ENCODE measurements at places on chromosomes 12 and 14.

- DNase-seq = no peak
Observed at GRCh38 chr12:40802656-40803055, 110.4 kb downstream of the CNTN1 start.

DNA sequence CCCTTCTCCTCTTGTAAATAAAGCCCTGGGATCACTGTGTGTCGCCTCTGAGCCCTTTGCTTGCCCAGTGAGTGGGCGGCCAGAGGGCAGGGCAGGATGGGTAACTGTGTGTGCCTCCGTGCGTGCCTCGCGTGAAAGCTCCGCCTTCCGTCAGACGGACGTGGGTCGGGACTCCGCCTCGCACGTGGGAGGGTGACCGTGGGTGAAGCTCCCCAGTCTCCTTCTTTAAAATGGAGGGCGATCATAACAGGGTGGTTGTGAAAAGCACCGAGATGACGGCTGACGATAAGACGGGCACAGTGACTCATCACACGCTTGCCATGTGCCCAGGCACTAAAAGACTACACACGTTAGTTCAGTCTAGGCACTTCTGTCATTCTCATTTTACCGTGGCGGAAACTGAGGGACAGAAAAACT lies 9.2 kb downstream of the PHB2 start:
- DNase-seq = peak; percentile 74

- DNase-seq = no peak
Observed at GRCh38 chr14:104467641-104468040, 111.9 kb upstream of the C14orf180 start.

DNA sequence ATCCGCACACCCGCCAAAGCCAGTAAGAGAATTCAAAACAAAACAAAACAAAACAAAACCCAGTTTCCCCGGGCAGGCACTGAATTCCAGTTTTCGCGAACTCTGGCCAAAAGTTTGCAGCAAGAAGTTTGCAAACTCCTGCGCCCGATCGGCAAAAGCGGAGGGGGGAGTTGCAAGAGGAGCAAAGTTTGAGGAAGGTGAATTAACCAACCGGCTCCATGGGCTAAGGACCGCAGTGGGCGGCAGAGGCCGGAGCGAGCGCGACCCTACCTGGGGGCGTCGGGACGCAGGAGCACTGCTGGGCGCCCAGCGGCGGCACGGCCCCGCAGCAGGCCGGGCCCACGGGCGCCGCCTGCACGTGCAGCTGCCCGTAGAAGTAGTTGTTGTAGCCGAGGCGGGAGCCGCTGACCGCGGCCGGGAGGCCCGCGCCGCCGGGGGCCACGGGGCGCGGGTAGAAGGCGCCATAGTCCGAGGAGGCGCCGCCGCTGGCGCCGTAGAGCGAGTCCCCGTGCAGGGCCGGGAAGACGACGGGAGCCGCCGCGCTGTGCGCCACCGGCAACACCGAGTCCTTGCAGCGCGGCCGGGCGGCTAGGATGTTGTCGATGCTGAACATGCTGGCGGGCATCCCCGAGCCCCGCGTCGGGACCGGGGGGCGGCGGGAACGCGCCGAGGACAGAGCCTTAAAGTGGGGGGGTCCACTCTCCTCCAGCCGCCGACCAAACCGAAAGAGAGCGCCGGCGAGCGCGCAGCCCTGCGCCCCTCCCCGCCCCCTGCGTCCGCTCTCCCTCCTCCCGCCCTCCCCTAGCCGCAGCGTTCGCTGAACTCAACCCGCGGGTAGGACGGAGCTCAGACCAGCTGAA lies at the start of gene GSC:
Gene GSC, minus strand, starts transcription at position 723 of the 860 bp plus-strand sequence. Its CDS starts 98 bp downstream, at position 625.
- peak; percentile 59 for DNase-seq

DNA sequence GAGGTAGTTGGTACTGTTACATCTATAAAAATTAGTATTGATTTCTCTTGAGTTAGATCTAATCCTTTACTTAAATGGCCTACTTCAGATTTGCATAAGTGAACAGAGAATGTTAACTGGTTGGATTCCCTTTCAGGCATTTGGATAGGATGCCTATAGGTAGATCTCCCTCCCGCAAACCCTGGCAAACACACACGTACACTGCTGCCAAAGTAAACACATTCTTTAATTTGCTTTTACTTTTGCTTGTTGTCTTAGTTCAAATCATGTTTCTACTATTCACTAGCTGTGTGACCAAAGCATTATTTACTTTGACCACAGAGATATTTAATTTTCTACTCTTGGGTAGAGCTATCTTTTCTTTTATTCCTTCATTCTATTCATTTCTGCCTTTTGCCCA lies 936.1 kb upstream of the FBXO33 start:
- DNase-seq = no peak

GRCh38 chr12:128004383-128004938 lies 262.5 kb upstream of the TMEM132C start:
- no peak for DNase-seq

DNA sequence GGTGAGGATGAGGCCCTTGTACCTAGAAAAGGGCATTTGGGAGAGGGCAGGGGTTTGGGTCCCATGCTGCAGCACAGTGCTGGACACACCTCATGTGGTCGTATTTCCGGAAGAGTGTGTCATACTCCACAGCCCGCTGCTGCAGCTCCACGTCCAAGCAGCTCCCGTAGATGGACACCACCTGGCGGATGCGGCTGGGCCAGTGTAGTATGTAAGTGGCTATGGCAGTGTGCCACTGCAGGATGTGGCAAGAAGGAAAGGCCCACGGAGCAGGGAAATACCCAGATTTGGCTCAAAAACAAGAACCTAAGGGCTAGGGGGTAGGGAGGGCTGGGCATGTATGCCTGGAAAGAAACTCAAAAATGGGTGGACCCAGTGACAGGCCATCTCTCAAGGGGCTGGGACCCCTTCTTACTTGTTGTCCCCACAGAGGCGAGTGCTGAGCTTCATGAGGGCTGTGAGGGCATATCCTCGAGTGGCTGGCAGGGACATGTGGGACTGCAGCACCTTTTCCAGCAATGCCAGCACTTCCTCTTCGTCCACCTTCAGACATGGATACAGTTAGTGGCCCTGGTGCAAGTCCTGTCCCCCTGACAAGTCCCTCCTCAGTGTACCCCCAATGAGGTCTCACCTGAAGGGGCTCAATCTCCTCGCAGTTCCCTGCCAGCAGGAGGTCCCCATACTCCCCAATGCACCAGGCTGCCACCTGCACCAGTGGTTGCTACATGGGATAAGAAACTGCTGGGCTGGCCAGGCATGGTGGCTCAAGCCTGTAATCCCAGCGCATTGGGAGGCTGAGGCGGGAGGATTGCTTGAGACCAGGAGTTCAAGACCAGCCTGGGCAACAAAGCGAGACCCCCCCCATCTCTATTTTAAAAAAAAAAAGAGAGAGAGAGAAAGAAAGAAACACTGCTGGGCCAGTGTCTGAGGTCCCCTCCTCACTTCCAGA lies 5.4 kb downstream of the AP1G2 start:
- no peak for DNase-seq

DNA sequence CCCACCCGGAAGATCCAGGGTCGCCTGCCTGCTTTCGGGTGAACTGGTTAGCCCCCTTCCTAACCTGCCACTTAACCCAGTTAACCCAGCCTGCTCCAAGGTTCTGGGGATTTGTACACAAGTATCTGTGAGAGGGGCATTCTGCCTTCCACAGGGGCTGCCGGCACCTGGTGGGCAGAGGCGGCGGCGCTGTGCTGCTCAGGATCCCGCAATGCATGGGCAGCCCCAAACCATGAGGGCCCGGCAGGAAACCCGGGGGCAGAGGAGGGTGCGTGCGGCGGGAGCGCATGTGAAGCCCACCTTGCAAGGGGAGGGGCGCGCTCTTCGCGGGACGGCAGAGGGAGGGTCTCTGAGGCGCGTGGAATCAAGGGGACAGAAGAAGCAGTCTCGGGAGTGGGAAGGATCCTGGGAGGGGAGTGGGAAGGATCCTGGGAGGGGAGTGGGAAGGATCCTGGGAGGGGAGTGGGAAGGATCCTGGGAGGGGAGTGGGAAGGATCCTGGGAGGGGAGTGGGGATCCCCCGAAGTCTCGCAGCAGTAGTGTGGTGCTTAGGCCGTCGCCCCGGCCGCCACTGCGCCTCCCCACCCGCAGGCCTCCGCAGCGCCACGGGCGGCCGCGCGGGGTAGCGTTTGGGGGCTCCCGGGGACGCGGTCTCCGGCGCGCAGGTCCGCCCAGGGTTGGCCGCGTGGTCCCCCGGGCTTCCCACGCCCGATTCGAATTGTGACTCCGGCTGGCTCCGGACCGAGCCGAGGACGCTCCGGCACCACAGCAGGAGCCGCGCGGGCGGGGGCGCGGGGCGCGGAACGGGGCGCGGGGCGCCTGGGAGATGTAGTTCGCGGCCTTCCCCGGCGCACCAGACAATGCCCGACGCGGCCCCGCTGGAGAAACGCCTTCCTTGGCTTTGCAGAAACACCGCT lies 4.9 kb upstream of the MTA1 start:
- DNase-seq = peak; percentile 91

DNA sequence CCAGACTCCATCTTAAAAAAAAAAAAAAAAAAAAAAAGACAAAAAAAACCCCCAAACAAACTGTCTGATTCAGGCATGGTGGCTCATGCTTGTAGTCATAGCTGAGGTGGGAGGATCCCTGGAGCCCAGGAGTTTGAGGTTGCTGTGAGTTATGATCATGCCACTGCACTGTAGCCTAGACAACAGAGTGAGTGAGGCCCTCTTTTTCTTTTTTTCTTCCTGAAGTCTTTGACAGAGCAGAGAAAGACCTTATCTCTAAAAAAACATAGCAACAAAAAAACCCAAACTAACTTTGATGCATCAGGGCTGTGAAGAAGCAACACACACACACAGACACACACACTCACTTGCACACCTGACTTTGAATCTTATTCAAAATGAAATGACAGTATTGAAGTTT lies 7.7 kb upstream of the AMN1 start:
- no peak for DNase-seq

- peak; percentile 70 for DNase-seq
Observed at GRCh38 chr12:13197526-13198143, 1.1 kb downstream of the EMP1 start.

- no peak for DNase-seq
Observed at GRCh38 chr12:10361622-10362021, 28.2 kb downstream of the KLRK1 start.

- no peak for DNase-seq
Observed at GRCh38 chr12:104710940-104711689, 247.0 kb downstream of the SLC41A2 start.

- DNase-seq = no peak
Observed at GRCh38 chr12:54398218-54398617, 13.7 kb upstream of the ZNF385A start.

DNA sequence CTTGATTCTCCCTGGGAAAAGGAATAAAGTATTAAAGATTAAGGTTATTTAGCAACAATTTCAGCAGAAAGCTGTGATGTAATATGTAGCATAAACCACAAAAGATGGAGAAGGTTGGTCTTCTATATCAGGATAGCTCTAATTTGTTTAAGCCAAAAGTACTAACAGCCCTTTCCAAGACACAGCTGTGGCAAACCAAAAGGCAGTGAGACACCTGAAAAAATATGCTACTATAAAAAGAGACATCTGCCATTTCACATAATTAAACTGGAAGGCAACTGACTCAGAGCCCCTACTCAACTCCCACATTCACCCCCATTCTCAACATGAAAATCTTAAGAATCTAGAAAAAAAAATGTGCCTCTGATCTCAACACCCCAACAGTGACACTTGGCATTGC lies 390.2 kb upstream of the PRICKLE1 start:
- DNase-seq = no peak

DNA sequence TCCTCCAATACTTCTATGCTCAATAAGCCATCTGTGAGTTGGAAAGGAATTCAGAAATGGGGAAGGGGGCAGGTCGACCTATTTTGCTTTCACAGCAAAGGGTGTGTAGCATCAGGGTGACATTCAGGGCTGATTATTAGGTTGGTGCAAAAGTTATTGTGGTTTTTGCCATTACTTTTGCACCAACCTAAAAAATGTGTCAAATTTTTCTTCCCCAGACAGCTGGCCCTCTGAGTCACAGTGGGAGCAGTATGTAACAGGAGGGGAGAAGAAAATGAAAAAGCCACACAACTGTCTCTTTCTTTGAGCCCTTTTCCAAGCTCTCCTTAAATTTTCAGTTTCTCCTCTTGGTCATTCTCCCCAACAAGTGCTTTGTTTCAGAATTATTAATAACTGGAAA lies 47.1 kb upstream of the GZMB start:
- DNase-seq = no peak

DNA sequence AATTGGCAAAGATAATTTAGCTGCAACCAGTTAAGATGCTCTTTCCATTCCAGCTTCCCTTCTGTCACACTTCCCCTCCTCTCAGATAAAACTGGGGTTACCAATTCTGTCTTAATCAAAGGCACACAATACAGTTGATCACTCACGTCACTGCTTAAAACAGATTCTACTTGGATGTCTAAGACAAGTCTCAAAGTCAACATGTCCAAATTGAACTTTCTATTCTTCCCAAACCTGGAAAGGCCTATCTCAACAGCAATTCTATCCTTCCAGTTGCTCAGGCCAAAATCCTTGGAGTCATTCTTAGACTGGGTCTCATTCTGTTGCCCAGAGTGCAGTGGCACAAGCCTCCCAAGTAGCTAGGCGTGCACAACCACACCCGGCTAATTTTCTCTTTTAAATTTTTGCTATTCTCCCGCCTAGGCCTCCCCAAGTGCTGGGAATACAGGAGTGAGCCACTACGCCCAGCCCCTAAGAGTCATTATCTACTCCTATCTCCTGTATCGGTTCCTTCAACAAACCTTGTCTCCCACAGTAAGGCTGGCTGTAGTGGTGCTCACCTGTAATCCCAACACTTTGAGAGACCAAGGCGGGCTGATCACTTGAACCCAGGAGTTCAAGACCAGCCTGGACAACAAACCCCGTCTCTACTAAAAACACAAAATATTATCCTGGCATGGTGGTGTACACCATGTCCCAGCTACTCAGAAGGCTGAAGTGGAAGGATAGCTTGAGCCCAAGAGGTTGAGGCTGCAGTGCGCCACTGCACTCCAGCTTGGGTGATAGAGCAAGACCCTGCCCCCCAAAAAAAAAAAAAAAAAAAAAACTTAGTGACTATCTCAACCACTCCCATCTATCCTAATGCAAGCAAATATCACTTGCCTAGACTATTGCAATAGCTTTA lies 4.7 kb downstream of the RPS29 start:
- no peak for DNase-seq

DNA sequence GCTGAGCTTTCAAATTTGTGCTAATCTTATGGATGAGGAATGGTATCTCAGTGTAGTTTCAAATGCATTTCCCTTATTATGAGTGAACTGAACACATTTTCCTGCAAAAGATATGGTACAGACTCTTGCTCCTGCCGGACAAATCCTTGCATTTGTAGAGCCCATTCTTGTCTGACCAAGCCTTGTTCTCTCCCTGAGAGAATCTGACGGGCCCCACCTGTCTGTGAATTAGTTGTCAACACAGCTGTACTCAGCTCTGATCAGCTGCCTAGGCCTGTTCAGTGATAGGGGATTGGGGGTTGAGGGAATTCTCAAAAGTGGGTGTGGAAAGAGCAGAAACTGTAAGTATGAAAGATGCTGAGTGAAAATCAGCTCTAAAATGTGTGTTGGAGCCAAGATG lies 42.8 kb upstream of the SCN8A start:
- DNase-seq = no peak

- DNase-seq = no peak
Observed at GRCh38 chr14:65258391-65258790, 154.1 kb upstream of the FUT8 start.

DNA sequence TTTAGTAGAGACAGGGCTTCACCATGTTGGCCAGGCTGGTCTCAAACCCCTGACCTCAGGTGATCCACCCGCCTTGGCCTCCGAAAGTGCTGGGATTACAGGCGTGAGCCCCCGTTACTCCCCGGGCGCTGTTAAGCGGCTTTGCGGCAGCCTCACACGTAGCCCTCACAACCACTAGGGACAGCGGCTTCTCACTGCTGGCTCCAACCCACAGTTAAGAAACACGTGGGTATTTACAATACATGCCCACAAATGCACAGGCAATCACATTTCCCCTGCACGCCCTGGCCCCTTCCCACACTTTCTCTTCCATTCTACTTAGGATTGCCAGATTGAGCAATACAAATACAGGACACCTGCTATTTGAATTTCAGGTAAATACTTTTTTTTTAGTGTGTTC lies 37.0 kb upstream of the EIF5 start:
- no peak for DNase-seq
